Stimulated activated naive CD8-positive, alpha-beta T cell treated with anti-CD3 and anti-CD28 coated beads, Interleukin-15, Interleukin-2, amounts not matched to agents 100 U/mL and 50 U/mL, for 24 hours (primary cell): ENCODE measurements at places on chromosomes 7 and 10.

DNA sequence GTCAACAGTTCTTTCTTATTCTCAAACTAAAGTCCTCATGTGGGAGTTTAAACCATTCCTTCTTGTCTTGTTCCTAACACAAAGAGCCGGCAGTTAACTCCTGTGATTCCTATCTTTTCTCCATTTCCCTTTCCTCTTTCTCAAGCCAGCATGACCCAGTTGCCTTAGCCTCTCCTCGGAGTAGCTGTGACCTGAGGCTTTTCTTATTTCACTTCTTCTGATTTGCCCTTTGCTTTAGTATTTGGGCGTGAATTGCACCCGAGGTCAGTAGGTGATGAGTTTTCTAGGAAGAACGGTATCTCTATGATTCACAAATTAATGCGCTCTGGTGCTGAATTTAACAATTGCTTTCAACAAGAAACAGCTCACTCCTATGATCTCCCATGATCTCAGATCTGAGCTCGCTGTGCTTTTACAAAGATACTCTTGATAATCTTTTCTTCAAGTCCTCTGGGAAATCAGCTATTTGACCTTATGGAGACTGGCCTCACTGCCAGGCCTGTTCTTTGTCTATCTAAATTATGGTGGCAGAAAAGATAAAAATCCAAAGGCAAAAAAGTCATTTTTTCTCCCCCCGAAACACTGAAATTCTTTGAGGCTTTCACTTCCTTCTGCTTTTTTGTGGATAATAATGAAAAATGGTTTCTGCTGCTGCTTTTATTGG lies 184.6 kb downstream of the JCAD start:
- DNase-seq, result no peak

DNA sequence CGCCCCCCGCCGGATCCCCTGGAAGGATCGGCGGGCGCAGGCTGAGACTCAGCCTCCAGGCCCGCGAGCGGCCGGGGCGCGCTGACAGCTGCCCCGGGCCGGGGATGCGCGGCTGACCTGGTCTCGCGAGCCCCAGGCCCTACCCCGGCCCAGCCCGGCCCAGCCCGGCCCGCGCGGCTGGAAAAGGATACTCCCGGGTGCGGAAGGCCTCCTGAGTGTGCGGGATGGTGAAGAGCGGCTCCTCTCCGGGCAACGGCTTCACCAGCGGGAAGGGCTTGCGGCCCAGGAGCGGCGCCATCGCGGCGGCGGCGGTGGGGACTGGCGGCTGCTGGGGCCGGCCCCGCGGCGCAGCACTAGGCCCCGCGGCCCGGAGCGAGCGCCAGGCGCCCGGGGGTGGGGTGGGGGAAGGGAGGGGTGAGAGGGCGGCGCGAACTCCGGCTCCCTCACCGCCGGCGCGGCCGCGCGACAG lies 423 bp downstream of the BAZ1B start:
- DNase-seq, result peak; percentile 72

GRCh38 chr10:71805776-71806703 lies 32.7 kb upstream of the VSIR start:
- no peak for DNase-seq

DNA sequence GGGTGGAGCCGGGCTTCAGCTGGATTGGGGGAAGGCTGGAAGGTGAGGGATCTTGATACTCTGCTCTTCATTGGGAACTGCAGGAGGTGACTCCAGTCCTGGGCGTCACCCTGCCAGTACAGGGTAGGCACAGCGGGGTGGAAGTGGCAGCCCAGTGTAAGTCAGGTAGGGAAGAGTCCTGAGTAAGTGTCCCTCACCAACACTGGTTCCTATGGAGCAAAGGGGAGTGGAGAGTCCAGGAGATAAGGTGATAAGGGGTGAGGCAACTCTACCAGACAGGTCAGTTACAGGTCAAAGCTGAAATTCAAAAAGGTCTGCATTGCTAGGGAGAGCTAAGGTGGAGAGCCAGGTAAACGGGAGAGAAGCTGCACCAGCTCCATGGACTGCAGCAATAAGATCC lies 145.6 kb upstream of the NFE2L3 start:
- no peak for DNase-seq

GRCh38 chr7:142838461-142839213 lies 16.2 kb upstream of the EPHB6 start:
- DNase-seq, result no peak

GRCh38 chr10:17257466-17258321 lies 29.7 kb downstream of the VIM start:
- DNase-seq, result peak; percentile 47

DNA sequence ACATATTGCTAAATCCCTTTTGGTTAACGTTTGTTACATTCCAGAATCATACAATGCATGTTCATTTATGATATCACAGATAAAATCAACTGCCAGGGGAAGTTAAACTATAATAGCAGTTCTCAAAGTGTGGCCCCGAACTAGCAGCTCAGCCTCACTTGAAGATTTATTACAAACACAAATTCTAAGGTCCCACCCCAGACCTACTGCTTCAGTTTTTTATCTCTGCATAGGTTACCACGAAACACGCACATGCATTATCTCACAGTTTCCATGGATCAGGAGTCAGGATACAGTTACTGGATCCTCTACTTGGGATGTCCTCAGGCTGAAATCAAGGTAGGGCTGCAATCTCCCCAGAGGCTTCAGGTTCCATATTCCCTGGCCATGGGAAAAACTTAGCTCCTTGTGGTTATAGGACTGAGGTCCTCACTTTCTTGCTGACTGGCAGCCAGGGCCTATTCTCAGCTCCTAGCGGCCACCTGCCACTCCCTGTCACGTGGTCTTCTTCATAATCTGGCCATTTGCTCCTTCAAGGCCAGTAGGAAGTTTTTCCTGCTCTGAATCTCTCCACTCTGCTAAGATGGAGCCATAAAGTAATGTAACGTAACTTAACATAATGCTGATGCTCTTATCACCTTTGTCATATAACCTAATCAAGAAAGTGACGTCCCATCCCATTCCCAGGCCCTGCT lies 50.5 kb upstream of the YAE1 start:
- no peak for DNase-seq

DNA sequence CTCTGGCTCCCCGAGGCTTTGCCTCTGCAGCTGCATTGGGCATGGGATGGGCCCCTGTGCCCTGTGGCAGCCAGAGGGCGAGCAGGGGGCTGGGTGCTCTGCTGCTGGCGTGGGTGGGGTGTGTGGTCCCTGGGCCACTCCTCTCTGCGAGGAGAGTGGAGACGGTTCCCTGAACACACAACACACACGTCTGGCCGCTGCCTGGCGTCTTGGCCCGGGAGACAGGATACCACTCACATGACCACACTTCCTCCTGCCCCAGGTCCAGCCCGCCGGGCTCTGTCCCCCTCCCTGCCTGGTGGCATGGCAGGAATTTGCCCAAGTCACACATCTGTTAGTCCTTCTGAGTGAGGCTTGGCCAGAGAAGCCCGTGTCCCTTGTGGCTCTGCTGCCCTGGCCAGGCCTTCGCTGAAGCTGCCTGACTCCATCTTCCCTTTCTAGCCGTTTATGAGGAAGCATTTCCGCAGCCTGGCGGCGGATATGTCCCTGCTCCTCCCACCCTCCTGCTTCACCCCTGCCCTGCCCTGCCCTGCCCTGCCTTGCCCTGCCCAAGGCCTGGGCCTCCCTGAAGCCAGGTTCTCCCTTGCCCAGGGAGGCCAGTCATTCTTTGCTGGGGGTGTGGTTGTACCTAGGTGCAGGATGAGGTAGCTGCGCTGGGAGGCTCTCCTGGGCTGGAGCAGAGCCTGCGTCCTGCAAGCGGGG lies 3.0 kb downstream of the BRI3 start:
- no peak for DNase-seq

DNA sequence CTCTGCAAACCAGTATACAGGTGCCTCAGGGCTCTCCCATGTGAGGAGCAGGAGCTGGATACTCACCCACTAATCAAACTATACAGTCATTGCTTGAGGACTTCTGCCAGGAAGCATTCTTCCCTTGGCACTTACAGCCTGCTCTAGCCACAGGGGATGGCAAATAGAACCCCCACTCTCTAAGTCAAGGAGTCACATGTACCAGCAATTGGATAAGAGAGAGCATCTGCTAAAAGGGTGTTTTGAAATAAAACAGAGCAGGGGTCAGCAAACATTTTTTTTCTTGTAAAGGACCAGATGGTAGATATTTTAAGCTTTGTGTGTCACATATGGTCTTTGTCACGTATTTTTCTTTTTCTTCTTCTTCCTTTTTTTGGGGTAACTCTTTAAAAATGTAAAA lies 865.2 kb upstream of the GHITM start:
- DNase-seq, result no peak

GRCh38 chr7:109206196-109206595 lies 636.5 kb downstream of the DNAJB9 start:
- DNase-seq, result no peak

GRCh38 chr7:50782375-50783208 lies at the start of gene GRB10:
TSS of gene GRB10 (minus strand) at chr7:50782896. CDS start at chr7:50732322, 50,574 bp downstream.
- no peak for DNase-seq

- no peak for DNase-seq
Observed at GRCh38 chr10:63666836-63667383, 145.7 kb downstream of the REEP3 start.

- no peak for DNase-seq
Observed at GRCh38 chr10:80900661-80901060, 363.0 kb downstream of the SH2D4B start.

- DNase-seq, result no peak
Observed at GRCh38 chr7:31896925-31897324, 173.3 kb downstream of the PDE1C start.

GRCh38 chr10:130353928-130354572 lies 217.9 kb downstream of the GLRX3 start:
- no peak for DNase-seq

DNA sequence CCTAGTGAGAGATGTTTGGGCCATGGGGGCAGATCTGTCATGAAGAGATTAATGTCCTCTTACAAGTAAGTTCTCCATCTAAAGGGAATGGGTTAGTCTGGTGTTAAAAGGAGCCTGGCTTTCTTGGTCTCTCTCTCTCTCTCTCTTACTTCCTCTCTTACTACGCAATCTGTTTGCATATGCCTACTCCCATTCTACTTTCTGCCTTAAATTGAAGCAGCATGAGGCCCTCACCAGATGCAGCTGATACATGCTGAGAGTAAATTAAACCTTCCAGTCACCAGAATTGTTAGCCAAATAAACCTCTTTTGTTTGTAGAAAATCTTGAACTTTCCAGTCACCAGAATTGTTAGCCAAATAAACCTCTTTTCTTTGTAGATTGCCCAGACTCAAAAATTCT lies 884.1 kb downstream of the NRG3 start:
- no peak for DNase-seq

- DNase-seq, result no peak
Observed at GRCh38 chr10:30915146-30915545, 116.5 kb downstream of the ZNF438 start.
